ENCODE measurements at places on chromosomes 11 and 22.

DNA sequence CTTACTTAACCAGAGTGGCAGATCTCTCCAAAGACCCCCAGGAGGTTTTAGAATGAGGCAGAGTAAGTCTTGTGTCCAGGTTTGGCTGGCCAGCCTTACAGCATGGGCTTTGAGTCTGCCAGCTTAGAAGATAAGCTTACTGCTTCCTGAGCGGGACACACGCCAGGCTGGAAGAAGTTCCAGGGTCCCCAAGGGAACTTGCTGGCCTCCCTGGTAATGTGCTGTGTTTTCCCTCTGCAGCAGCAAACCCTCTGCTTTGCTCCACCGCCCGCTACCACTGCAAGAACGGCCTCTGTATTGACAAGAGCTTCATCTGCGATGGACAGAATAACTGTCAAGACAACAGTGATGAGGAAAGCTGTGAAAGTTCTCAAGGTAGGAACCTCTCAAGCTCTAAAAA lies 154.2 kb downstream of the LDLRAD3 start:
- no peak for DNase-seq

DNA sequence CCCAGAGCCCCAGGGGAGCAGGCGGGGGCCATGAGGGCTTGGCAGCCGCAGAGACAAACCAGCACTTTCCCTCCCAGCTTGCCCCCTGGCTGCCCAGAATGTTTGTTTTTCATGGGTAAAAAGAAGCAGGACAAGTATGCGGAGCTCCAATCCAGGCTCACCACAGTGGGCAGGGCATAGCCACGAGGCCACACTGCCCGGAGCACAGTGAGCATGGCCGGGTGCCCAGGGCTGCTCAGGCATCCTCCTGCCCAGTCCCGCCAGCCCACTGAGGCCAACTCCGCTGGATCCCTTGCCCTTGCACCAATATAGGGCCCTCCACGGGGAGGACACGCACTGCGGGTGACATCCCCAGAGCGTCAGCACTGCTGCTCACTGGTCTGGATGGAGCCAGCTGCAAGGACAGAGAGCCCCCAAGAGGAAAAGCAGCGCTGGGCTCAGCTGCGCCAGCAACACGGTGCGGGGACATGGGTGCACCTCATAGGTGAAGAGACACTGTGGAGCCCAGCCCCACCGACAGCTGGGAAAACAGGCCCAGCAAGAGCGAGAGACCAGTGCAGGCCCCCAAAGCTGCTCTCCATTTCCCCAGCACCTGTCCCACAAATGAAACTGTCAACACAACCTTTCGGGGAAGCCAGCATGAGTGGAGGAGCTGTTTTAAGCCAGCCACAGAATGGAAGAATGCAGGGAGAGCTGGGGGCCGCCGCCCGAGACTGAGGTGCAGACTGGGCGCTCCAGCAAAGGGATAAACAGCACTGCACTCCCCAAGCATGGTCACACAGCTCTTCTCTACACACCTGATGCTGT lies 24.8 kb downstream of the ARVCF start:
- DNase-seq = no peak

DNA sequence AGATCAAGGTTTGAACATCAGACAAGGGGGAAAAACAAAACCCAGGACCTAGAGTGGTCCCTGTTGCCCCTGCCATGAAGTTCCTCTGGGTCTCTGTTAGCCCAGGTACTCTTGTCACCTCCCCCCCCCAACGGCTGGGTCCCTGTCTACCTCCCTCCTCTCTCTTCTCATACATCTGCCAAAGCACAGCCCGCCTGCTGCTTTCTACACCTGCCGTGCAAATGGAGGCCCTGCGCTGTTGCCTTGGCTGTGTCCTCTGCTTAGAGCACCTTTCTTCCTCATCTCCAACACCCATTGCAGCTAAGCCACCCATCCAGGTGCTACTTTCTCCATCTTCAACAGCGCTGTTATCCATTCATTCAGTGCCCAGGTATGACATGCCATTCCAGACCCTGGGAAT lies 99.2 kb downstream of the TP53I11 start:
- no peak for DNase-seq

- no peak for DNase-seq
These were observed 2.0 kb downstream of the CSRP3 start for GRCh38 chr11:19199771-19200170.

GRCh38 chr22:17938484-17938924 lies 85.9 kb downstream of the MICAL3 start:
- no peak for DNase-seq

- DNase-seq = no peak
These were observed 95.8 kb upstream of the ASPHD2 start for GRCh38 chr22:26333088-26333800.

DNA sequence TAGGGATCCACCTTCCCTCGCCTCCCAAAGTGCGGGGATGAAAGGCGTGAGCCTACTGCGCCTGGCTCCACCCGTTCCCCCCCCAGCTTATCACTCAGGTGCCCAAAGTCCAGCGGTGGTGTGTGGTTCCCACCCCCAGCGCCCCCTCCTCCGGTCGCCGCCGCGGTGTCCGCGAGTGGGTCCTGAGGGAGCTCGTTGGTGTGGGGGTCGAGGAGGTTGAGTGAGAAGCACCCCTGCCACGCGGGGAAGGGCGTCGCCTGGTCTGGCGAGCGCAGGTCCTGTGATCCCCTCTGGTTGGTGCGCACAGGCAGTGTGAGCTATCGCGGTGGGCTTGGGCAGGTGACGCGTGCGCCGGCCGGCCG lies 3900.6 kb upstream of the OR11H1 start:
- no peak for DNase-seq

DNA sequence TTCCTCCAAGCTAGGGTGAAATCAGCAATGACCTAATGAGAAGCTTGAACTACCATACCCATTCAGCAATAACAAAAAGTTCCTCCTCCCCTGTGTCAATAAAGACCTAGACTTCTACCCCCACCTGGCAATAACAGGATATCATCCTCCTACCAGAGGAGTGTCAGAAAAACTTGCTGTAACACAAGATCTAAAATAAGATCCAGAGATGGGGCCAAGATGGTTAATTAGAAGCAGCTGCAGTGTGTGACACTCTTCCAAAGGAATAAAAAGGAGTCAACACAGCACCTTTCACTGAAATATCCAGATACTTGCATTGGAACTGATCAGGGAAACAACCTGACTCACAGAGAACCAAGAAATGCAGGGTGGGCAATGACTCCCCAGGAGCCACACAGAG lies 84.4 kb upstream of the ARHGAP42 start:
- no peak for DNase-seq

DNA sequence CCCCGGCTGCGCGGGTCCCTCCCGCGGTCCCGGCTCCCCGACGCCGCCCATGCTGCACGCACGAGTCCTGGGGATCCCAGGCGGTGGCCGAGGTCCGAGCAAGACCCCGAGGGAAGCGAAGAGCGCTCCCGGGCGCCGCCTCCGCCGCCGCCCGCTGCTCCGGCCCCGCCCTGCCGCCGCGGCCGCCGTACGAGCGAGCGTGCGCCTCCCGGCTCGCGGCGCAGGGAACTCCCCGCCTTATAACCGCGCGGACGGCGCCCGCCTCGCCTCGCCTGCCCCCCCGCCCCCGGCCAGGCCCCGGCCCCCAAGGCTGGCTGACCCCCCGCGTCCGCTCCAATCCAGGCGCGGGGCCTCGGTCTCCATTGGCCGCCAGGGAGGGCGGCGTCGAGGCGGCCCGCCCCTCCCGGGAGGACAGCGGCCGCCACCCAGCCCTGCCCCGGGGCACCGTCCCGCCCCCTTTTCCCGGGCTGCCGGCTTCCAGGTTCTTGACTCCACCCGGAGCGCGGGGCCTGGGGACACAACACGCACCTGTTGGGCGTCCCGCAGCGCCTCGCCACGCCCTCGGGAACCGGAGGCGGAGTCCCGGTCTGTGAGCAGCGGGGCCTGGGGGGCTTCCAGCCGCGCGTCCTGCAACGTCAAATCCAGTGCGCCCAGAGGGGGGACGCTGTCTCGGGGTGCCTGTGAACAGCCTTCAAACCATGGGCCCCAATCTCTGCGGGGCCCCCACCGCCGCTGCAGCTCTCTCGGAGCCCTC lies at the start of gene FADS3:
Gene FADS3 (minus strand): TSS at position 215 of the 754 bp plus-strand sequence. CDS start 164 bp downstream, at position 51.
- peak; percentile 72 for DNase-seq

- no peak for DNase-seq
These were observed 18.2 kb downstream of the C11orf91 start for GRCh38 chr11:33682446-33682845.

GRCh38 chr11:1271927-1272326 lies 37.5 kb downstream of the TOLLIP start:
- no peak for DNase-seq

DNA sequence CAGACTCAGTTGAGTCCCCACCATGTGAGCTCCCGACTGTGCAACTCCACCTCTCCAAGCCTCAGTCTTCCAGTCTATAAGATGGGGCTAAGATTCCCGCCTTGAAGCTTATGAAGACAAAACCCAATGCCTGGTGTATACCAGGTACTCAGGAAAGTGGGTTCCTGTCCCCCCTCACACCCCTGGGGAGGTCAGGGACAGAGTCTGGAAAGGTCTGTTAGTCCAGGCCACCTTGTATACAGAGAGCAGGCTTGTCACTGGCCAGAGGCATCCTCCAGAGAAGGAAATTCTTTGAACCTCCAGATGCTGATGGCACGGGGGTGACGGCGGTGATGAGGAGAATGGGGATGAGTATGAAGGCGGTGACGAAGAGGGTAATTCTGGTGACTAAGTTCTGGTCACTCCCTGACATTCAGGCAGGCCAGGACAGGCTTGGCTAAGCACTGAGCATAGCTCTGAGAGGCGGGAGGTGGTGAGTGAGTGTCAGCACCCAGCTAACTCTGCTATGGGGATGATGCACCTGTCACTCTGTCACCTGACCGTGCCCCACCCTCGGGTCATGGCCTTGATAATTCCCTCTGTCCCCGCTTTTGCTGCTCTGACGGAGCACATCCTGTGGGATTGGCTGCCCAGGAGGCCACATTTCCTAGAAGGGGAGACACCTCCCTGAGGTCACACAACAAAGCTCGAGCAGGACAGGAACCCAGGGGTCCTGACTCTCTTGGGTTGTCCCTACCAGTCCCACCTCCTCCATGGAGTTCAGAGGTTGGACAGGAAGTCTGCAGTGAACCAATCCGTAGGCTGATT lies 30.9 kb upstream of the CSNK1E start:
- DNase-seq = no peak

- DNase-seq = no peak
These were observed 1079.7 kb downstream of the TBC1D22A start for GRCh38 chr22:47842119-47842518.

Data from T-helper 22 cell (primary cell).